Bronchial epithelial cell (primary cell): ENCODE measurements at places on chromosomes 5 and 9. TPM values are rescaled to one million over a fixed set of nuclear protein-coding genes. Genes with fewer than 3 reads are reported as not detected.

GRCh38 chr5:643811-644271 is 31.7 kb downstream of the CEP72 start:
- DNase-seq, result no peak

- no peak for DNase-seq
These were observed 167.6 kb downstream of the RANBP17 start for GRCh38 chr5:171029401-171029800.

GRCh38 chr9:112810696-112811490 is 60.3 kb downstream of the SNX30 start:
- no peak for DNase-seq

GRCh38 chr5:55497712-55498111 is 37.1 kb downstream of the PLPP1 start:
- DNase-seq, result no peak

SYK gene
- 29.2 and 29.7 TPM in 2 replicates for total RNA-seq
